ENCODE measurements at places on chromosomes 3 and 15.
A peak's percentile ranks its signal among the peaks of the same experiment; 100 is the strongest.

DNA sequence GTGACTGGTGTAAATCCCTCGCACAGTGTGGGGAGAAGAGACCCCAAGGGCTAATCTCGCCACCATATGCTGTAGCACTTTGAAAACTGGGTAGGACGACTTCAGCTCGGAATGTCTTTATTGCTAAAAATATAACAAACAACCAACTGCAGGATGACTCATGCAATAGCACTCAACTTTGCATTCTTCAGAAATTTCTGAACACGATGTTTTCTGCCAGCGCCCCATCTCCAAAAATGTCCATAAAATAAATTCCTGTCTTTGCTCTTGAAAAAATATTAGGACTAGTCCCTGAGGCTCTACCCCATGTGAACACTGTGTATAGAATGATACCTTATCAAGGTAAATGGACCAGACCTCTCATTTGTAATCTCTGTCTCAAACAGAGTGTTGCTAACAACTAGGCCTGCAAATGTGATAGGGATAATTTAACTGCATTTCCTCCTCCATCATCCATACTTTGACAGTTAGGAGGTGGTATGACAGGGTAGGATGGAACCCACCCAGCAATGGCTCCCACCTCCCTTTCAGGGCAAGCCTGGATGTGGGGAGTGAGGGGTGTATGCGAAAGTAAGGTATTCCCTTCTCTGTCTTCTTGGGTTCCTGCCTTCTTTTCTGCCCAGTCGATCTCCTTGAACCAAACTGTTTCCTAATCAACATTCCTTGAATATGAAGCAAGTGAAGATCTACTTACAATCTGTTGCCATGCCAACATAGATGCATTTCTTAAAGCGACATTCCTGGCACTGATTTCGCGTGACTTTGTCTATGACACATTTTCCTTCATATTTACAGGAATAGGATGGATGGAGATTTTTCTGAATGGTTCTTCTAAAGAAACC lies 201.1 kb downstream of the NR1D2 start:
- DNase-seq: no peak

DNA sequence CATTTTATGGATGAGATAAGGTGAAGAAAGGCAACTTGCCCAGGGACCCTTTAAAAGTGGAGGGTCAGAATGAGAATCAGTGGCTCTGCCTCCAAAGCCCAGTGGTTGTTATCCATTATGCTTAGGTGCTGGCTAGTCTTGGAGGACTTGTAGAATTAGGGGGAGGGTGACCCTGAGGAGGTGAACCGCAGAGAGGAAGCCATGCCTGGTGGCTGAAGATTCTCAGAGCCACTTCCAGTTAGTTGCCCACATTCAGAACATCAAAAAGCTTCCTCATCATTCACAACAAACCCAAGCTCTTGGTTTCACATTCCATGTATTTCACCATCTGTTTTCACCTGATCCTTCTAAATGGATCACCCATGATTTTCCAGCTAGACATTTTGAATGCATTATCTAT lies 11.2 kb downstream of the EBLN2 start:
- DNase-seq: no peak

GRCh38 chr15:49239105-49239504 lies 69.1 kb downstream of the GALK2 start:
- no peak for DNase-seq

GRCh38 chr3:46460051-46460450 lies 4.7 kb downstream of the LTF start:
- no peak for DNase-seq

GRCh38 chr3:8436661-8437287 lies 64.8 kb upstream of the LMCD1 start:
- no peak for DNase-seq

DNA sequence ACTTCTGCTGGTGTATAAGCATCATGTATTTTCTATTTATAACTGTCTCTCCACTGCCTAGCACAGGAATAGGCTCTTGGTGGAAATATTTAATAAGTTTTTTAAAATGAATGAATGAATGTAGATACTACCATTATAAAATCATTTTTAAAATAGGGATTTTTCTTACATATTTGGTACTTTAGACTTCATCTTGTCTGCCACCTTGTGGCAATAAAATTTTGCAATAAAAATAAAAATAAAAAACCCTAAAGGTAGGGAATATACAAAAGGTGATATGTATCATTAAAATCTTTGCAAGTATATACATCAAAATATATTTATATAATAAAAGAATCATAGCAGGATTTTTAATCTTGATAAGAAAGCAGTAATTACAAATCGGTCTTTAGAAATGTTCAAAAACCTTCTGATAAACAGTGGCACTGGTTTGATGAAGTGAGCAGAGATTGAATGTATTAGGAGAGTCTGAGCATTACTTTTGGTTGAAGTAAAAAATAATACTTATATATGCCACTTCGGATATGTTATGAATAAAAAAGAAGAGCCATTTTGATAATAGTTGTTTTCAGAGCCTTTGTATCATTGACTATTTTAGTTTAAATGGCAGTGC lies 95.2 kb downstream of the SPATA16 start:
- no peak for DNase-seq

- DNase-seq: no peak
Observed at GRCh38 chr3:113468539-113468938, 27.2 kb upstream of the CFAP44 start.

DNA sequence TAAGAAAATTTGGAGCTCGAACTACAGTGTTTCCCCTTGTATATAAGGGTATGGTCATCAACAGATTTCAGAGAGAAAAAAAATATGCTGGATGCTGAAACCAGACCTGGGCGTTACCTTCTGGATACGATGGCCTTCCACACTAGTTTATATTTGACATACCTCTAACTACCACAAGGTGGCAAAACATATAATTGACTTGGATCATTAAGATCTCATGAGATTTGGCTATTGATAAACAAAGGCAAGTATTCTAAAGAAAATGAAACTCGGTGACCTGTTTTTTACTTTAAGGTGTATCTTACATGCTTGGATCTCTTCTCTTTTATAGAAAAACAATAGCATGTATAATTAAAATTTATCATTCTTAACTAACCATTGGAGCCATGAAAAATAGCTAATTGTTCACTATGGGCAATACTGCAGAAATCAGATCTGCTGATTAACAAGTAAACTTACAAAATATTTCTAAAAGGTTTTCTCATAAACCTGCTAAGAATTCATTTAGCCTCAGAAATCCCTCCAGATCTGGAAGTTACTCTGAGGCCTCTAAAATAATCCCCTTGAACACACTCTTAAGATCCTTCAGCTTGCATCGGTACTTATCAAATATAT lies 300.6 kb upstream of the KCNH8 start:
- DNase-seq: no peak

- DNase-seq: no peak
Observed at GRCh38 chr3:69628951-69629350, 110.3 kb upstream of the MITF start.

GRCh38 chr3:5055357-5056110 lies 66.6 kb upstream of the ARL8B start:
- no peak for DNase-seq

- no peak for DNase-seq
Observed at GRCh38 chr3:132293251-132293650, 24.0 kb upstream of the ACP3 start.

- no peak for DNase-seq
Observed at GRCh38 chr3:148360051-148360450, 337.7 kb upstream of the AGTR1 start.

DNA sequence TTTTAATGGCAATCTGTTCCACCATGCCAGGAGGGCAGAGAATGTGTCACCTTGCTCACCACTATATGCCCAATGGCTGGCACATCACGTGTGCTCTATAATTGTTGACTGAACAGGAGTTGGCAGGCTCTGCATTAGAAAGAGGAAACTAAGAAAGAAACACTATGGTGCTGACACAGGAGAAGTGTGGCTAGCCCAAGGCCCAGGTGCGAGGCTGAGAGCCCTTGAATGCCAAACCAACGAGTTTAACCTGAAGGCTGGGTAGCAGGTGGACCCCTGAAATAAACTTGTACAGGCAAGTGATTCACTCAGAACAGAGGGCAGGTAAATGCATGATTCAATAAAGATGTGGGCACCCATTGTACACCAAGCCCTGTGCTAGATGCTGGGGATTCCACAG lies 2.4 kb downstream of the CHCHD4 start:
- no peak for DNase-seq

DNA sequence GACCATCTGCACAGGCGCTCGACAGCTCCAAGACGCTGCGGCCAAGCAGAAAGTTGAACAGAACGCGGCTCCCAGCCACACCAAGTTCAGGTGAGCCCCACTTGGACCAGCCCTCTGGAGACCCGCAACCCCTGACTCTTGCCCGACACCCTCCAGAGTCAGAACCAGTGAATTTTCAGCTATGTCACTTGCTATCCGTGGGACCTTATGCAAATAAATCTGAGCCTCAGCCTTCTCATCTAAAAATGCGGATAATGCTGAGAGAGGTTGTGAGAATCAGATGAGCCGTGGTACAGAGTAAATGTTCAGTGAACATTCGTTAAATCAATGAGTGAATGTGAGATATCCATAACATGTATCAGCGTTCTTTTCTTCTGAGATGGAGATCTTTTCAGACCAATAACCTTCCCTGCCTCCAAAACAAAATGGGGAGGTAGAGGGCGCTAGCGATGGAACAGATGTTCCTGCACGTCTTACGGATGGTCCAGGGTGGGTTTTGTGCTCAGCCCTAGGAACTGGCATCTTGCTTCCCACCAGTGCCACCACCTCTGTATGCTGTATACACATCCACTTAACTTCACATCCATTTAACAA lies 524 bp downstream of the MRPS11 start:
- DNase-seq: no peak

DNA sequence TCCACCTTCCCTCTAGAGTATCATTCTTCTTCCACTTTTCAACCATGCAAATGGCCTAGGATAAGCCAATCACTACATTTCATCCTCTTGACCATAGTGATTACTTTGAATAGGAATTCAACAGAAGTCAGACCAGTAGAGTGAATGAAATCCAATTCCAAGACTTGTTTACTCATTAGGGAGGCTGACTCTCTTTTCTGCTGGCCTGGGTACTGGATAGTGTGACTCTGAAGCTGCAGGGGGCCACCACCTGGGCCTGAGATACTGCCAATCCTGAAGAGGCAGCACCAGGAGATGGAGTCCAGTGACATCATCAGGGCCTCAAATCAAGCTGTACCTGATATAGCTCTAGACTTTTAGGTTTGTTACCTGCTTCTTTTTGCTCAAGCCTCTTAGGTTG lies 7.0 kb upstream of the FSTL1 start:
- DNase-seq: no peak

DNA sequence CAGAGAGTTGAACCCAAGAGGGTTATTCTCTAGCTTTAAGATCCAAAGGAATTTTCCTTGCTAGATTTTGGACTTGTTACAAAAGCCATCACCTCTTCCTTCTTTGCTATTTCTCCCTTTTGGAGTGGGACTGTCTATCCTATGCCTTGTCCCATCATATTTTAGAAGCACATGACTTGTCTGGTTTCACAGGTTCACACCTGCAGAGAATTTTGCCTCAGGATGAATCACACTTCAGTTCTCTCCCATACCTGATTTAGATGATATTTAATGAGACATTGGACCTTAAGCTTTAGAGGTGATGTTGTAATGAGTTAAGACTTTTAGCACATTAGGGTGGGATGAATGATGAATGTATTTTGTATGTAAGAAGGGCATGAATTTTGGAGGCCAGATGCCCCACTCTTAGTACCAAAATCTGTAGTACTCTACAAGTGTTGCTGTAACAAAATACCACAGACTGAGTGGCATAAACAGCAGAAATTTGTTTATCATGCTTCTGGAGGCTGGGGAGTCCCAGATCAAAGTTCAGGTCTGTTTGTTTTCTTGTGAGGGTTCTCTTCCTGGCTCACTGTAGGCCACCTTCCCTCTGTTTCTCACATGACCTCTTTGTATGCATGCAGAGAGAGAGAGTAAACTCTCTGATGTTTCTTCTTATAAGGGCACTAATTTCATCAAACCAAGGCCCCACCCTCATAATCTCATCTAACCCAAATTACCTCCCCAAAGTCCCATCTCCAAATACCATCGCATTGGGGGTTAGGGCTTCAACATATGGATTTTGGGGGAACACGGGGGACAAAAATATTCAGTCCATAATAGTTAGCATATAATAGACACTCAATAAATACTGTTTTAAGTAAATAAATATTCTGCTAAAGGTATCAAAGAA lies 10.0 kb downstream of the LNP1 start:
- no peak for DNase-seq

DNA sequence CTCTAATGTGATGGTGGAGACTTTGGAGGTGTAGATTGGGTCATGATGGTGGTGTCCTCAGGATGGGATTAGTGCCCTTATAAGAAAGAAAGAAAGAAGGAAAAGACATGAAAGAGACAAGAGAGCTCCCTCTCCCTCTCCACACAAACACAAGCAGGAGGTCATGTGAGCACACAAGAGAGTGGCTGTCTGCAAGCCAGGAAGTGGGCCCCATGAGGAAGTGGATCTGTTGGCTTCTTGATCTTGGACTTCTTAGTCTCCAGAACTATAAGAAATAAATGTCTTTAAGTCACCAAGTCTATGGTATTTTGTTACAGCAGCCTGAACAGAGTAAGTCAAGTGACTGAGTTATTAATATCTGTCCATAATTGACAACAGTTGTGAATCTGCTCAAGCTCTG lies 17.1 kb downstream of the IQCB1 start:
- DNase-seq: no peak

- DNase-seq: no peak
Observed at GRCh38 chr3:79263423-79263822, 504.4 kb downstream of the ROBO1 start.

DNA sequence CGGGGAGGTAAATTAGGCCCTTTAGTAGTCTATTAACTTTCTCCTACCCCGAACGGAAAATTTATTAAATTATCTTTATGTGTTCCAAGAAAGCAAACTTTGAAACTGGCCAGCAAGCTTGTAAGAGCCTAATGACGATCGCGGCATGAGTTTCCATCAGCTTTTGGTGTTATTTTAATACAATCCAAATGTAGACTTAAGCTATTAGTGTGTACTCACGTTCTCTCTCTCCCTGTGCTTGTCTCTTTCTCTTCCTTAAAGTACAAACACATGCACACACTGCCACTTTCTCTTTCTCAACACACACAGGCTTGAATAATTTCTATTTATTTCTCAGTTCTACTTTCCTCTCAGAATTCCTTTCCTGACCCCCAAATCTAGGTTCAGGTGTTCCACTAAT lies 108.8 kb upstream of the MME start:
- DNase-seq: no peak

- DNase-seq: no peak
Observed at GRCh38 chr15:91871837-91872236, 18.3 kb downstream of the SLCO3A1 start.

GRCh38 chr15:39587096-39587721 lies 6.3 kb downstream of the THBS1 start:
- DNase-seq: peak; percentile 36

GRCh38 chr3:78741066-78741645 lies 1026.6 kb downstream of the ROBO1 start:
- no peak for DNase-seq

GRCh38 chr3:142495103-142495502 lies 47.3 kb upstream of the XRN1 start:
- DNase-seq: no peak

GRCh38 chr3:14378415-14378814 lies 24.0 kb upstream of the SLC6A6 start:
- DNase-seq: no peak

All from pulmonary artery endothelial cell (primary cell).